ENCODE measurements at places on chromosomes 3 and 15.
A peak's percentile ranks its signal among the peaks of the same experiment; 100 is the strongest.

DNA sequence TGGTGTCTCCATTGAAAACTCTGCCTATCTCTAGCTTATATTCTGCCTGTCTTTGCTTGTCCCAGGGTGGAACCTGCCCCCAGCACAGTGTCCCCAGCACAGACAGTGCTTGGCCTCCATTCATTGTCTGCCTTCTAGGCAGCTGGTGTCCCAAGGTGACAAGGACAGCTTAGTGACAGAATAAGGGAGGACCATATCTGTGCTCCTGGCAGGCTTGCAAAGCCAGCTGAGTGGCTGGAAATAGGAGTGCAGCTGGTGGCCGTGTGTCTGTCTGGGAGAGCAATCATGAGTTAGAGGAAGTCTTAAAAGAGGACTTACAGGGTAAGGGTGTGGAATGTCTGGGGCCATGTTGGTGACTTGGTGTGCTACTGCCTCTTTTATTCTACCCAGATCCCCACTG lies 33.4 kb downstream of the SCN5A start:
- no peak for DNase-seq

GRCh38 chr3:72960812-72961518 lies 35.6 kb upstream of the PPP4R2 start:
- no peak for DNase-seq

DNA sequence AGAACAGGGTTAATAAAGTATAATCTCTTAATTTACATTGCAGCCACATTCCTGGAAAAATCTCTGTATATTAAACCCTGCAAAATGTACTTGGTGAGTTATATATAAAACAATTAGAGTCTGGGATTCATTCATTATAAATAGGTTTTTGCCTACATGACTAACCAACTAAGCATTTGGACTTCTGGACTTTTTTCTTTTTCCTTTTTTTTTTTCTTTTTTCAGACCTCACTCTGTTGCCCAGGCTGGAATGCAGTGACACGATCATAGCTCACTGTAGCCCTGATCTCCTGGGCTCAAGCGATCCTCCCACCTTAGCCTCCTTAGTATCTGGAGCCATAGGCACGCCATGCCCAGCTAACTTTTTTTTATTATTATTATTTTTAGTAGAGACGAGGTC lies 4.5 kb downstream of the DNAJC13 start:
- no peak for DNase-seq

- no peak for DNase-seq
Observed at GRCh38 chr3:75144406-75144805, 519.7 kb upstream of the FRG2C start.

GRCh38 chr3:50665081-50665840 lies 9.5 kb upstream of the DOCK3 start:
- DNase-seq = no peak

GRCh38 chr3:6540981-6541380 lies 319.9 kb upstream of the GRM7 start:
- no peak for DNase-seq

DNA sequence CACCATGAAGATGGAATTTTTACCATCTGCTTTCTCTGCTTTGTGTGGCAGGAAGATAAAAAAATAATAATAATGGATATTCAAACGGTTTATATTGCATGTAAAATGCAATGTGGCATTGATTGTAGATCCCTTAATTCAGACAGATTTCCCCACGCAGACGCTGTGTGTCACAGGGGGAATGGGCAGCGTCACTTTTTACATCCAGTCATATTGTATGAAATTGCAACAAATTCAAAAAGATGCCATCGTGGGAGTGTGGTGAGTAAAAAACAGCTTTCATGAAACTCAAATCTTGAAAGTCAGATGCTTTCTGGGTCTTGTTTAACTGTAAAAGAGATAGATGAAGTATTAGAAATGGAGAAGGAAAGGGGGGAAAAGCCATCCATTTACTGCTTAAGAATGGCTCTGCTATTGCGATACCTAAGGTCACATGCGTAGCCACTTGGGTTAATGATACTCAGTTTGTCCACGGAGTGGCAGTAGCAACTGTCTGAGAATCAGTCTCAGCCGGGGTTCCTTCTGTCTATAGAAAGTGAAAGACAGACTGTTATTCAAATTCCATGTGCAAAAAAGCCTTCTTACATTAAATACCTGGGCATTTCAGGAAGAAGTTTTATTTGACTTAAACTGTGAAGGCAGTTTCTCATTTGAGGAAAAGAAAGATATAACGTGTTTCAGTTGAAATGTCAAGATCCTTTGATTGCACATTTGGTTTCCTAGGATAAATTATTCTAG lies 28.5 kb downstream of the BTD start:
- DNase-seq = peak; percentile 72

DNA sequence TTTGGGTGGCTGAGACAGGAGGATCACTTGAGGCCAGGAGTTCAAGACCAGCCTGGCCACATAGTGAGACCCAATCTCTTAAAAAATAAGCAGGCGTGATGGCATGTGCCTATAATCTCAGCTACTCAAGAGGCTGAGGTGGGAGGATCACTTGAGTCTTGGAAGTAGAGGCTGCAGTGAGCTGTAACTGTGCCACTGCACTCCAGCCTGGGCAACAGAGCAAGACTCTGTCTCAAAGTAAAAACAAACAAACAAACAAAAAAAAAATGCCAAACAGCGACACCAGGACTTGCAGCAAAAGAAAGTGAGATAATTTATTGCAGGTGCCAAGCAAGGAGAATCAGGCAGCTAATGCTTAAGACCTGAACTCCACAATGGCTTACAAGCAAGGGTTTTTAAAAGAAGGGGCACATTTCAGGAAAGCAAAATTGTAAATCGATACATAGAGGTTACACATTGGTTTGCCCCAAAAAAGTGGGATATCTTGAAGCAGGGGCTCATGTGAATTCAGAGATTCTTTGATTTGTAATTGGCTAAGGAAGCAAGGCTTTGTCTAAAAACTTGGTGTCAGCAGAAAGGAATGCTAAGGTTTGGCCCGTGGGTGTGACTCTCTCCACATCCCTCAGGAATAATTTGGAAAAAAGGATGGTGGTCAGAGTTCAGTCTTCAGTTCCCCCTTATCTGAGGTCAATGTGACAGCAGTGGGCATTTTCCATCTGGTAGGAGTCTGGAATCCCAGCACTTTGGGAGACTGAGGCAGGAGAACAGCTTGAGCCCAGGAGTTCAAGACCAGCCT lies 5.2 kb upstream of the MPI start:
- DNase-seq = no peak

GRCh38 chr3:16474216-16474615 lies 39.3 kb downstream of the RFTN1 start:
- no peak for DNase-seq

- peak; percentile 62 for DNase-seq
Observed at GRCh38 chr3:9690451-9691450, 12.9 kb upstream of the CPNE9 start.

- DNase-seq = no peak
Observed at GRCh38 chr3:88032245-88032644, 26.6 kb downstream of the CGGBP1 start.

DNA sequence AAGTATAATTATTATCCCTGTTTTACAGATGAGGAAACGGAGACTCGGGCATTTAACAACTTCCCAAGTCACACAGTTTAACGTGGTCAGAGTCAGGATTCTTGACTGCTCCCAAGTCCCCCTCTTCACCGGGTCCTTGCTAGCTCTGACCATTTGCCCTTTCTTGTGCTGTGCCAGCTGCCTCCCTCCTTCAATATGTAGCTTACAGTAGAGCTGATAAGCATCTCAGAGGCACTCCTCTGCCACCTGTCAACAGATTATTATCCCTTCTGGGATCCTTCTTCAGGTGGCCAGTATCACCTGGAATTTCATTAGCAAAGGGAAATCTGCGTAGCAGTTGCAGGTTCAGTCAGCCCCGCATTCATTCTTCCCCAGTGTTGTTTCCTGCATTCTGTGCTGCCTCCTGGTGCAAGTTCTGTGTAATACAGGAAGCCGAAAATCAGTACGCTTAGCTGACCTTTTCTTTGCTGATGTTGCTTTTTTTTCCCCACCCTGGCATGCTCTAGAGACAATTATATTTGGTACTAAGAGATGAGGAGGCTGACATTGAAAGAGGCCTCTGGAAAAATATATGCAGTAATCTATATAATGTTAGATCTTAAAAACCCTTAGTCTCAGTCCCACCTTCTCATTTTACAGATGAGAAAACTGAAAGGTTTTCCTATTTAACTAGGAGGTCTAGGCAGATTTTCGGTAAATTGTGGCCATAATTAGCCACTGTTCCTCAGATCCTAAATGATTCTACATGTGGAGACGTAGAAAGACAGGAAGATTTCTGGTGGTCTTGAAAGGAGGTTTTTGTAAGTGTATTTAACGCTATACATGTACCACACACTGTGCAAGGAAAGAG lies 24.8 kb downstream of the TMOD2 start:
- DNase-seq = peak; percentile 58

DNA sequence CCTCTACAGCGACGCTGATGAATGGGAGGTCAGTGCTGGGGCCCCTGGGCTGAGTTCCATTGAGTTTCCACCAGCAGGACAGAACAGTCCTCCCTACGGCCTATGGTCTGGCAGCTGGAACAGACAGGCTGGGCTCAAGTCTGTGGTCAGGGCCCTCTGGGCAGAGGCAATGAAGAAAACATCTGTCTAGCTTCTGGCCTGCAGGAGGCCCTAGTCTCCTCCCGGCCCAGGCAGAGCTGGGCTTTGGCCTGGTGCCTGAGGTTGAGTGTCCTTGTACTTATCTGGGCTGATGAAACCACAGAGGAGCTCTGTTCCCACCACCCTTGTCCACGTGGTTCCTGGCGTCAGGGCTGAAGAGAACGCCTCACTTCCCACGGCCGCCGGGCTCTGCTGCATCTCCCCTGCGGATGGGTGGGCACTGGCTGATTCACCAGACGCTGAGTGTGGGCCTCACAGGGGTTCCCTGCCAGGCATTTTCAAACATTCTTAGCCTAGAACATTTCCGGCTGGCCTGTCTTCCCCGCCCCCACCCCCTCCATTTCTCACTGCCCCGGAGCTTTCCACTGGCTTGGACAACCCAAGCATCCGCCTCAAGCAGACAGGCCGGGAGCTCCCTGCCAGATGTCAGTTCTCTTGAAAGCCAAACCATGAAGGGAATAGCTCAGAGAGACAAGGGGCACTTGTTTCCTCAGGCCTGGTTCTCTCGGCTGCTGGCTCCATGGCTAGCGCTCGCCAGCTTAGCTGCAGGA lies 20.3 kb downstream of the PPCDC start:
- DNase-seq = peak; percentile 62

- peak; percentile 42 for DNase-seq
Observed at GRCh38 chr15:69576035-69576526, 123.5 kb downstream of the RPLP1 start.
